ENCODE measurements at places on chromosomes 5 and 9. TPM values are rescaled to one million over a fixed set of nuclear protein-coding genes. Genes with fewer than 3 reads are reported as not detected.
A peak's percentile ranks its signal among the peaks of the same experiment; 100 is the strongest.

DNA sequence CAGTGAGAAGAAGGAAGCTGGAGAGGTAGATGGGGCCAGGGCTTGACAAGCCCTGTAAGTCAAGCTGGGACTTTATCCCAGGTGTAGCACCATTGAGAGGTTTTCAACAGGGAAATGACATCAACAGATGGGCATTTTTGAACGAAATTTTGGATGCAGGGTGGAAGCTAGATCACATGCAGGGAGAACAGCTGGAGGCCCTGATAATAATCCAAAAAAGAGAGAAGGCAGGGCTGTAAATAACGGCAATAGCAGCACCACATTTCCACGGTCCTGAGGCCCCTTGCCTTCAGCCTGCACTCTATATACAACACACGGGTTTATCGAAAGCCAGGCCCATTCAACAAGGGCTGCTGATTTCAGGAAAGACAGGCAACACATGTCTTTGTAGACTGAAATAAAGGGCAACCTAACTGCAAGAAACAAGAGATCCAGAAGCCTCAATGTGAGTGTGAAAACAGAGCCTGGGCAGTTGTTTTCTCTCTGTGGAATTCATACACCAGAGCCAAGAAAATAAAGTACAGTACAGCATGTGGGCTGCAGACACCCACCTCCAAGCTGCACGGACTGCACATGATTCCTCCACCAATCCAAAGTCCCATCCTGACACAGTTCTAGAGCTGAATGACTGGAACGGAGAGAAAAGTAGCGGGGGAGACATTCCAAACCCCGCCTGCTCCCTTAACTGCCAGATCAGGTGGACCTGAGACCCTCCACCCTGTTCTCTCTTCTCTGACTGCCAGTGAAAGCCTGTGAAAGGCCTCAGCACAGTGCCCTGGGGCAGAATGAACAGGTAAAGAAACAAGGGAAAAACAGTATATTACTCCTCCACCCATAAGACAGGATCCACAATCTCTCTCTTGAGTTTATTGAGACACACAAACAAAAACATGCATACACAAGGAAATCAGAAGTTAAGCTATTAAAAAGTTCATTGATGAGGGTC, 36.3 kb downstream of the KLHL3 start:
- peak; percentile 73 for DNase-seq

DNA sequence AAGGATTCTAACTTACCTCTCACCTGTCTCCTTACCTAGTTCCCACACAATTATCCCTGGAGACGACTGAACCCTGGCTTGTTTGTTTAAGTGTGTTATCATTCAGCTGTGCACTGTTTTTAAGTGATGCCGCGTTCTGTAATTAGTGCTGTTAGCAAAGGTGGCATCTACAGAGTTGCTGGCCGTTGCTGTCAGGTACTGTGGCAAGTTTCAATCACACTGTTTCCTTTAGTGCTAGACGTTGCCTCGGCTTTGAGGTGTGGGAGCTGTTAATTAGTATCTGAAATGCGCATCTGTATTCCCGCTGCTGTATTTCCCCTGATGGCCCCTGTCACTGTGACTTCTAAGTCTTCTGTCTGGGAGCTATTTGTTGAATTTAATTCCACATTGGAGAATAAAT, 193.8 kb upstream of the GAS1 start:
- DNase-seq = no peak

DNA sequence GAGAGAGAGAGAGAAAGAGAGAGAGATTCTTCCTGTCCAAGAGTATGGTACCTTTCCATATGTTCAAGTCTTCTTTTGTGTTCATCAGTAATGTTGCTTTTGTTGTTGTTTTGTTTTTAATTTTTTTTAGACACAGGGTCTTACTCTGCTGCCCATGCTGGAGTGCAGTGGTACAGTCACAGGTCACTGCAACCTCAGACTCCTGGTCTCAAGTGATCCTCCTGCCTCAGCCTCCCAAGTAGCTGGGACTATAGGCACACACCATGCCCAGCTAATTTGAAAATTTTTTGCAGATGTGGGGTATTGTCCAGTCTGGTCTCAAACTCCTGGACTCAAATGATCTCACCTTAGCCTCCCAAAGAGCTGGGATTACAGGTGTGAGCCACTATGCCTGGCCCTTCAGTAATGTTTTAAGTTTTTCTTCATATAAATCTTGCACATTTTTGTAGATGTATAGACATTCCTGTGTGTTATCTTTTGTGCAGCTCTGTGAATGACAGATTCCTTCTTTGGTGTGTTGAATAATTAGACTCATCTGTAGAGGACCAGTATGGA, 36.3 kb downstream of the ZNF483 start:
- DNase-seq = no peak

DNA sequence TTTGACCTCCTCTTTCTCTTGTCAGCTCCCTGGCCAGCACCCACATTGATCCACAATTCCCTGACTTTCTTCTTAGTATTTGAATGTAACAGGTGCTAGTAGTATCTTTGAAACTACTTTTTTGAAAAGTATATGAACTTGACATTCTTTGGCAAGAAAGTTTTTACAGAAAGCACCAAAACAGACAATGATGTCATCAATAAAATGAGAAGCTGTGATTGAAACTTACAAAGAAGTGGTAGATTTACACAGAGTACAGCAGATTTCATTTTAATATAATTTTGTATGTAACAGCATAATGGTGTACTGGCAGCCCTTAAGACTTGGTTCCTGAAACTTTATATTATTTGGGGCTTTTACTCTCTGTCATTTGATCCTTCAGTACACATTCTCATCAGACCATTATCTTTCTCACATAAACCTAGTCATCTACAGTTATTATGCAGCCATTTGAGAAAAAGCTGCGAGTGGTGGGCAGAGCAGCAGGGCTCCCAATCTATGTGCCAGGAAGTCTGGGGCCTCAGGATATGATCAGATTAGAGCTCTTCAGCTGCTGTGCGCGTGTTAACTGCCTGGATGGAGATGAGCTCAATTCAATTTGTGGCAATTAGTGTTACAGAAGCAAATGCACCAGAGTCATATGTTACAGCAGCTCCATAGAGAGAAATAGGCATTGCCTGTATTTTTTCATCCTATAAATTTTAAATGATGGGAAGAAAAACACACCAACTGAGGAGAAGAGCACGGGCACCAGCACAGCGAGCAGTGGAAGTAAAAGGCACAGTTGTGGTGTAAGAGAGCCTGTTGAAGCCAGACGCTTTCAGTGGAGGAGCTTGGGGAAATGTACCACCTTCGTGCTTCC, 126.1 kb downstream of the STARD4 start:
- DNase-seq = no peak

GRCh38 chr5:158492136-158492535, 607.6 kb downstream of the EBF1 start:
- DNase-seq = no peak

GRCh38 chr5:52989025-52989780, at the start of gene ITGA2:
Gene ITGA2 (plus strand): TSS chr5:52989352. CDS start chr5:52989469, 117 bp downstream.
- DNase-seq = peak; percentile 24

DNA sequence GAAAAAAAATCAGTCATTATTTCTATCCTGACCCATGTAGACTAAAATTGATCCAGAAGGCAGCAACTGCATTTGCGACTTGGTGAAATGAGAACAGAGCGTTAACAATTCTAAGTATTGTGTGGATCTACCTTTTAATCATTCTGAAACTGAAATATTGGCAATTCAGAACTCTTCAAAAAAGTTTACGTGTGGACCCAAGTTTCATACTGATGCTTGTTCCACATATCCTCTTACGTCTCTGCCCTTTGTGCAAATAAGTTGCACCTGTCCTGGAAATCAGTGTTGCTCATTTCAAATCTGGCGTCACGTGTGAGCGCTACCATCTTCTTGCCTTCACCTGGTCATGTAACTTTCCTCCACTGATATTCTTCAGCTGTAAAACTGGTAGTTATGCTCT, 74.7 kb downstream of the NTRK2 start:
- no peak for DNase-seq

- DNase-seq = peak; percentile 79
Observed at GRCh38 chr5:139638090-139638735, 9.9 kb upstream of the CXXC5 start.

DNA sequence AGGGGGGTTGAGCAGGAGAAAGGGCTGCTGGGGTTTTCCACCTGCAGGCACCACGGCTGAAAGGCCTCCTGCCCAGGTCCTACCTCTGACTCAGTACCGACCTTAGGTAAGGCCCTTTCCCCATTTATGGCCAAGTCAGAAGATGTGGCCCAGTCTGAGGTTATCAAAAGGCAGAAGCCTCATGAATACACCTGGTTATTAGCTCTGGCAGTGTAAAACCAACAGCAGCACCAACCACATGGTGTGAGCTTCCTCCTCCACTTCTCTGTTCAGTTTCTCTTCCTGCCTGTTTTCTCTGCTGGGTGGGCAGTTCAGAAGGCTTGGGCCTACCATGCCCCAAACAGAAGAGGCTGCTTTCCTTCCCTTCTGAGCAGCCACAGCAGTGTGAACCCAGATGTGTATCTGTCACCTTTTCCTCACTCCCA, 86.9 kb downstream of the UGCG start:
- DNase-seq = no peak

DNA sequence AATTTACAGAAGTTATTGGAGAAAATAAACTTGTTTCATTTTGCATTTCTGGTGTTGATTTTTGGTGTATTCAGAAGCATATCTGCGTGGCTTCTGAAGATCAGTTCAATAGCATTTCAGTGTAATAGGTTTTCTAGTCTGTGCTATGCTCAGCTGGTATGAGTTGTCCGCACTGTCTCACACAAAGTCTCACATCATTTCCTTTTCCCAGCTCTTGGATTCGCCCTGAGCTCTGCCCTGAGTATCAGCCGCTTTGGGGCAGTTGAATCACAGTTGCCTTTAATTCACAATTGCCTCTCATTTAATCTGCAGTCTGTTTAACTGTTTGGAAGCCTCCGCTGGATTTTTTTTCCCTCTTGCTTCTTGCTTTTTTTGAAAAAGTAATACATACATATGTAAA, 6.4 kb upstream of the TTC23L start:
- DNase-seq = no peak

- DNase-seq = no peak
Observed at GRCh38 chr9:125492719-125493118, 214.3 kb downstream of the MAPKAP1 start.

GRCh38 chr5:160432196-160432595, 10.5 kb downstream of the PTTG1 start:
- DNase-seq = no peak

The CANX gene
- polyA plus RNA-seq = 192 TPM

The SPINK6 gene
- polyA plus RNA-seq = not detected

The PDE4D gene
- 50.0 TPM for polyA plus RNA-seq

The FSD1L gene
- polyA plus RNA-seq = 14.4 TPM

The MLANA gene
- 0.90 TPM for polyA plus RNA-seq

The IRX1 gene
- polyA plus RNA-seq = 28.1 TPM
